ENCODE measurements at places on chromosomes 5 and 9.

GRCh38 chr9:88339317-88339716, 48.9 kb upstream of the SPIN1 start:
- no peak for DNase-seq

DNA sequence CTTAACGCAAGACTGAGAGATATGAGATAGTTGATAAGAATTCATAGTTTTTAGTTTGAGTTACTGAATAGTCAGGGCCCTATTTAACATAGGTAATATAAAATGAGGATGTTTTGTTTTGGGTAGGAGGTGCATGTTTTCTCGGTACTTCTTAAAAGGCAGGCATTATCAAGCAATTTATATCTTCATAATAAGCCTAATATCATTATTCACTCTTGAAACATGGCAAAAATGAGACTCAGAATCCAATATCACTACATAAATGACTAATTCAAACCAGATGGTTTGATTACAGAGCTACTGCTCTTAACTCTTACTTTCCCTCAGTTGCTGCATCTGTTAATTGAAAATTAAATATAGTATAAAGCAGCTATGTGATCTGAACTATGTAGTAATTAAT, 2038.7 kb downstream of the EFNA5 start:
- no peak for DNase-seq

GRCh38 chr5:54227109-54227508, 83.3 kb downstream of the ARL15 start:
- DNase-seq: no peak

- no peak for DNase-seq
These were observed 72.3 kb downstream of the SEMA5A start for GRCh38 chr5:9473624-9474023.

DNA sequence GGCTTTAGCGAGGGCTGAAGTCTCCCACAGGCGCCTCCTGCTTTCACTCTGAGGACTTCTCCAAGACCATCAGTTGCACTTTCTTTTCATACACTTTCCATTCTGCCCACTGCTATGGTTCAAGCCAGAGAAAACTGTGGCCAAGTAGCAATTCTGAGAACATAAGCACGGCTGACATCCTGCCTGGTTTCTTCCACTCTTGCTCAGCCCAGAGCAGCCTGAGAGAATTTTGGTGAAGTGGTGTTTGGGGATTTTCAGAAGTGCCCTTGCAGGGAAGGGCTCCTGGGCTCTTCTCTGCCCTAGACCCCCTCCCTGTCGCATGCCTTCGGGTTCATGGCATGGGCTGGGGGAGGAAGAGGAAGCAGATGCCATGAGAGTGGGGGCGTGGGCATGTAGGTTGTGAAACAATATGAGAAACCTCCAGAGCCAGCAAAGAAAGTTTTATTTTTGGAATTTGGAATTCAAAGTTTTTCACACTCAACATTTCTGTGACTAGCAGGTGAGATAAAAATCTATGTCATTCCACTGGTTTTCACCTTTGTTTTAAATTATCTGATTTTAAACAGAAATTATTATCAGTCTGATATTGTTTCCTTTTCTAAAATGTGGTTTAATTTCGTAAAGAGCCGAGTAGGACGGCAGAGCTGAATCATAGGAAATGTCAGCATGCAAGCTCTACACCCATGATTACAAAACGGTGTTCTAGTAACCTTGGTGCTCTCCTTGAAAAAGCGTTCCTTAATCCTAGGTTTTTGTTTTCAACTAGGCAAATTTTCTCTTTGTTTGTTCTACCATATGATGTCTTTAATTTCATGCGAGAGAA, 27.8 kb upstream of the TNFSF8 start:
- no peak for DNase-seq
